D341Med (cell line): ENCODE measurements at places on chromosomes 7 and 10.

DNA sequence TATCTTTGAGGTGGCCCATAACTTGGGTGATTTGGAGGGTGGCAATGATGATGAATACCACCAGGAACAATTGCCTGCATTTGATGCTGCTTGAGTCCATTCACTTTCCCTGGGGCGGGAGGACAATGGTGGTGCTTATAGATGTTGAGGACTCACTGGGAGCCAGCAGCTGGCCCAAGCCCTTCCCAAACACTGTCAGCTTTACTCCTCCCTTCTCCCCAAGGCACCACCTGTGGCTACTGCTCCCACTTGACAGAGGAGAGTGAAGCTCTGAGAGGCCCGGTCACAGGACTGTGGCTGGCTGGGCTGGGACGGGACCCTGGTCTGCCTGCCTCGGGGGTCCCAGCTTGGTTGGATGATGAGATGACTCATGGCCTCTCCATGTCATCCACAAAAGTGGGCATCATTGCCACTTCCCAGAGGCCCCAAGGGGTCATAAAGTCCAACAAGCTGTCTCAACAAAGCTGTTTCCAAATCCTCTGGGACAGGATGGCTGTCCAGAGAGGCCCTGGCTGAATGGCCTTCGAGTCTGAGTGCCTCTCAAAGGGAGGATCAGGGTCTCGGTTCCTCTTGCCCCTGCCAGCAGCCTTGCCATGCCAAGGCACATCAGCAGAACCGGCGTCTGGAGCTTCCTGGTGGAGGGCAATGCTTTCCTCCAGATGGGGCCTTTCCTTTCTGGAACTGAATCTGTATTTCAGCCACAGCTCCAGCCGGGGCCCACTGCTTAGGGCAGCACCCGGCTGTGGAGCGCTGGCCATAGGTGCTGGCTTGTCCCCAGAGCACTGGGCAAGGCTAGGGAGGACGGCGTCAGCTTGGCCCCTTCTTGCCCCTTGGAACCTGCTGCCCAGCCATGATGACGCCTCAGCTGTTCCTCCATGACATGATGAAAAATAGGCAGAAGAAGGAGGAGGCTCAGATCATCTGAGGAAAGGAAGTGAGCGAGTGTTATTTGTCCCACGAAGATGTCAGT lies 47.0 kb upstream of the PLEKHA1 start:
- no peak for DNase-seq

- DNase-seq, result no peak
Observed at GRCh38 chr10:127279334-127279774, 83.0 kb upstream of the INSYN2A start.

- no peak for DNase-seq
Observed at GRCh38 chr10:62960416-62960815, 144.2 kb upstream of the EGR2 start.

DNA sequence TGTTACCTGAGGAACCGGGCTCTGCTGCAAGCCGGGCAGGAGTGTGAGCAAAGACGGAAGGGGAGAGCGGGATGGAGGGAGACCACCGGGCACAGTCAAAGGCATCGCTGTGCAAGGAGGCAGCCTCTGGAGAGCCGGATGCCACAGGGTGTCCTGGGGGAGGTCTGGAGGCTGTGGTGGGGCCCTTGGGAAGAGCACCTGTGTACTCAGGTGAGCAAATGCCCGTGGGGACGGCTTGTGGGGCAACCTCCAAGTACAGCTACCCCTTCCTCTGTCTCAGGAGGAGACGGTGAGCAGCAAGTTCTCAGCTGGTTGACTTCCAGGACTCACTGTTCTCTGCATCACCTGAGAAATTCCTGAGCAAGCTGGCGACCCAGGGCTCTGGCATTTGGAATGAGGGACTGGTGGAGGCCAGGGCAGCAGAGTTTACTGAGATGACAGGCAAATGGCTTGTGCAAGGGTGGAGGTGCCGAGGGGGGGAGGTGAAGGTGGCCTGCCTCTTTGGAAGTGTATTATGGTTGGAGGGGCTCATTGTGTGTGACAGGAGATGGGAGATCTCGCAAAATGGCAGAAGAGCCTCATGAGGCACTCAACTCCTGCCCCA lies 345.2 kb upstream of the SHH start:
- DNase-seq, result no peak

- DNase-seq, result peak; percentile 6
Observed at GRCh38 chr7:149289262-149289661, 27.3 kb downstream of the ZNF783 start.

- peak; percentile 54 for DNase-seq
Observed at GRCh38 chr10:90911133-90912051, 9.5 kb downstream of the ANKRD1 start.

GRCh38 chr10:111086574-111086973 lies 9.7 kb downstream of the ADRA2A start:
- no peak for DNase-seq

- no peak for DNase-seq
Observed at GRCh38 chr10:3902809-3903410, 117.9 kb upstream of the KLF6 start.

GRCh38 chr7:27424749-27425148 lies 182.1 kb downstream of the EVX1 start:
- DNase-seq, result no peak

- no peak for DNase-seq
Observed at GRCh38 chr10:17226891-17227303, 1.1 kb upstream of the VIM start.
